MCF 10A (cell line): ENCODE measurements at places on chromosomes 3 and 15.

DNA sequence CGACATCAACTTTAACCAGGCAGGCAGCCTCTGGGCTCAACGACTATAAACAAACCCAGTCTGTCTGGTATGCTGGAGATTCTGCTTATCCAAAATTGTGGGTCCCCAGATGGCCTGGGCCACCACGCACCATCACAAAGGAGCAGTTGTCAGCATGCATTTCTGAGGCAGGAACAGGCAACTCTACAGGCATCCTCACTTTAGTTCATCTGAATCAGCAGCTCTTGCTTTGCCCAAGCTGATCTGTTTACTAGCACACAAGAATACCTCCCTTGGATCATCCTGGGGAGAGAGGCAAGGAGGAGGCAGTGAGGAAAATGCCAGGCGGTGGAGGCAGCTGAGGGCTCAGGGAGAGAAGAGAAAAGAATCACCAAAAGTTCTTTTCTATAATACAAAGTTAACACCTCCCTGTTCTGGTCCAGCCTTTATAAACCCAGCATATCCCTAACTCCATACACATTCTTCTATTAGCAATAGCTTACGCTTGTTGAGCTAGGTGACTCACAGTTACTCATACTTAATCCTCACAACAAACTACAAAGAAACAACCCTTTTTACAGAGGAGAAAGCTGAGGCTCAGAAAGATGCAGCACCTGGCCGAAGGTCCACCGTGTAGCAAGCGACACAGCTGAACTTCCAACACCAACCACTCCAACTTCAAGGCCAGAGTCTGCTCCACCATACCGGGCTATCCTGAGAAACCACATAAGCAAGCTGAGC lies 33.6 kb downstream of the ZDHHC3 start:
- DNase-seq, result peak; percentile 33

DNA sequence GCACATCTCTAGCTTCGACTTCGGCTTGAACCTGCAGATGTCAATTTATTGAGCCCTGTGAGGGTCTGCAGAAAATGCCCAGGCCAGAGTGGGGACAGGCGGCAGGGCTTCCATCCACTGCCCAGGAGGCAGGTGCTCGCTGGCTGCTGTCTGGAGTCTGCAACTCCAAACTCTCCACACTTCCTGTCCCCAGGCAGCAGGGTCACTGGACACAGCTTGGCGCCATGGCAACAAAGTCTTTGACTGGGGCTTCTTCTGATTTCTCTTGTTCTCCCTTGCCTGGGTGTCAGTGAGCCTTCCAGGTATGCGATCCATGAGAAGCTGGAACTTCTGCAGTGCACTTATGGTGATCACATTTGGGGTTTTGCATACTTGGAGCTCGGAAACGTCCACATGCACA lies 33.5 kb downstream of the SV2B start:
- no peak for DNase-seq

GRCh38 chr3:169869484-169870220 lies at the start of gene LRRC31:
TSS of gene LRRC31 (minus strand) at chr3:169869935. CDS start at chr3:169869807, 128 bp downstream.
- DNase-seq, result no peak

- no peak for DNase-seq
Measured at GRCh38 chr3:100888881-100889280, 104.3 kb downstream of the ABI3BP start.

- DNase-seq, result no peak
Measured at GRCh38 chr15:34347951-34348638, 5.0 kb downstream of the NUTM1 start.
